ENCODE measurements at places on chromosomes 7 and 10.

- DNase-seq: no peak
These were observed 63.7 kb downstream of the PRKG1 start for GRCh38 chr10:51137756-51138529.

- DNase-seq: no peak
These were observed 1.7 kb downstream of the KLF6 start for GRCh38 chr10:3783316-3783681.

- DNase-seq: no peak
These were observed 116.1 kb downstream of the CLEC2L start for GRCh38 chr7:139639563-139639962.

DNA sequence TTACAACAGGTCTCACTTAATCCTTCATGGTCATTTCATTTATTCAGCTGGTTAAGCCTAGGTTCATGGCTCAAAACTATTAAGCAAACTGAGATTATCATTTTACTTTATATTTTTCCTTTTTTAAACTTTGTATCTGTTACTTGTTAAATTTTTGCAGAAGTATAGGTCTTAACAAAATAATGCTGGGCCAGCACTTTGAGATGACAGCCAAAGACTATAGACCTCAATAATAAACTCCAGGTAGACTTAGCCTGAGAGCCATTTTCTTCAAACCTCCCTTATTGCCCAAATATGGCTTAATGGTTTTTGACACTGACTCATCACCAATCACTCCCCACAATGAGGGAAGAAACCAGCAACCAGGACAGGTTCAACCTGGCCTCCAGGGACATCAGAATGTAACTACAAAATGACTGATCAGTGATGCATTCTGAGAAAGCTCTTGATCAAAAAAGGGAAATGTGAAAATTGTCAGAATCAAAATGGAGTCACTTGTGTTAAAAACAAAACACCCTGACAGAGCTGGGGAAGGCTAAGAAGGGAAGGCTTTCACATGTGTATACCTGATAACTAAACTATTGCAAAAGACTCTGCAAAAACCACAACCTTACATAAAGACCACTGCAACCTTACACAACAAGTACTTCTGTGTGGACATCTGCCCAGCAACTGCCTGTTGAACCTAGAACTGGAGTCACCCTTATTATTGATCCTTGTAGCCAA is 2.1 kb upstream of the CCDC126 start:
- no peak for DNase-seq

DNA sequence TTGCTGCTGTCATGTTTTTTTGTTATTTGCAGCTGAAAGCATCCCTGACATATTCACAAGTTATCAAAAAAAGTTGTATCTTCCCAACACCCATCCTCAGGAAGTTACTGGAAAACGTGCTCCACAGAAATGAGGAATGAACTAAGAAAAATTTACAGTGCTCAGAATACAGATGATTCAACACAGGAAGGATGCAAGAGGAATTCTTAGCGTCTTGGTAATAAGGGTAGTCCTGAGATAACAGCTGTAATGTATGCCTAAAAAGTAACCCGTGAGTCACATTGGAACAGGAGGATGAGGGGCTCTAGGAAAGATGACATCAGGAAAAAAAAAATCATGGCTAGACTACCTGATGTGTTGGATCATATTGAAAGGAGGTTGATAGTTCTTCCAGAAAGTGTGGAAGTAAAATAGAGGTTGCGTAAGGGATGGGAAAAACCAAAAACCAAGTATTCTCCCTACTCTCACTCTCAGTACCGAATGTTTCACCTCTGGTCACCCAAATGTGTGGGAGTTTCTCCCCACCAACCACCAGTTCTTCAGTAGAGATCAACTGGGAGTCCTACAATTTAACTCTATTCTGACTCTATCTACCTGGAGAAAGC is 3.9 kb downstream of the ADAM12 start:
- DNase-seq: no peak

DNA sequence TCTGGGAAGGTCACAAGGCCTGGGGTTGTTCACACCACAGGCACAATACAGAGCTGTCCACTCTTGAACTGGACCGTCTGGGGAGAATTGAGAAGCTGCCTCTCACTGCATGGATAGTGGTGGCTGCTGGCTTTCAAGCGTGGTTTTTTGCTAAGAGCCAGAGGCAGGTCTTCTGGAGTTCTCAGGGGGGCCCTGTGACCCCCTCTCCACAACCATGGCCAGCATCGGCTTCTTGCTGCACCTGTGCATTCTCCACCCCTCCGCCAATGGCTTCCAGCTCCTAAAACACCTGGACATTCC is 140.3 kb downstream of the ADCY1 start:
- DNase-seq: no peak

DNA sequence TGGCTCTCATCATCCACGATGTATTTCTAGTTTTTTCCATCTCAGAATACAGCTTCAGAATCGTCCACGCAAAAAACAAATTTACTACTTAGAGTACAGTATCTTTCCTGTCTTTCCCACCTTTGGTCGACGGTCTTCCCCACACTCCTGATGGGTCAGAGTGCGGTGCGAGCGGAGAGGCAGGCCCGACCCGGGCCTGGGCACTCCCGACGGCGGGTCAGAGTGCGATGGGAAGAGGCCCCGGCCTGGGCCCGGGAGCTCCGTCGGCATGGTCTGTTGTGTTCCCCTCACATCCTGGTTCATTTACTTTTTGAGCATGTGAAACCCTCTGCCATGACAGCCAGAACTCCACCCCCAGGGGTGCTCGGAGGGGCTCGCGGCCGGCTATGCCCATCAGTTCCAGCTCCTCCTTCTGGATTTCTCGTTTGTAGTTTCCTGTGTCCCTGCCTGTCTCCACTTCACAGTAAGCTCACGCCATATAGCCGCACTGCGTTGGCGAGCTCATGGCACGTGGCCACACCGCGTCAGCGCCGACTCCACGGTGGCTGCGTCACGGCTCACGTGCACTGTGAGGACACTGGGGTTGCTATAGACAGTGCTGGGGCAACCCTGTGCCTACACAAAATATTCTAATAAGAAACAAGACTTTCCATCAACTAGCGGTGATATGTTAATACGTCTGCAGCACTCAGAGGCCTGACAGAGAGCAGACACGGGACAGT is 7.8 kb downstream of the COX19 start:
- no peak for DNase-seq

- DNase-seq: no peak
These were observed 51.9 kb upstream of the CFAP46 start for GRCh38 chr10:132994185-132994796.

DNA sequence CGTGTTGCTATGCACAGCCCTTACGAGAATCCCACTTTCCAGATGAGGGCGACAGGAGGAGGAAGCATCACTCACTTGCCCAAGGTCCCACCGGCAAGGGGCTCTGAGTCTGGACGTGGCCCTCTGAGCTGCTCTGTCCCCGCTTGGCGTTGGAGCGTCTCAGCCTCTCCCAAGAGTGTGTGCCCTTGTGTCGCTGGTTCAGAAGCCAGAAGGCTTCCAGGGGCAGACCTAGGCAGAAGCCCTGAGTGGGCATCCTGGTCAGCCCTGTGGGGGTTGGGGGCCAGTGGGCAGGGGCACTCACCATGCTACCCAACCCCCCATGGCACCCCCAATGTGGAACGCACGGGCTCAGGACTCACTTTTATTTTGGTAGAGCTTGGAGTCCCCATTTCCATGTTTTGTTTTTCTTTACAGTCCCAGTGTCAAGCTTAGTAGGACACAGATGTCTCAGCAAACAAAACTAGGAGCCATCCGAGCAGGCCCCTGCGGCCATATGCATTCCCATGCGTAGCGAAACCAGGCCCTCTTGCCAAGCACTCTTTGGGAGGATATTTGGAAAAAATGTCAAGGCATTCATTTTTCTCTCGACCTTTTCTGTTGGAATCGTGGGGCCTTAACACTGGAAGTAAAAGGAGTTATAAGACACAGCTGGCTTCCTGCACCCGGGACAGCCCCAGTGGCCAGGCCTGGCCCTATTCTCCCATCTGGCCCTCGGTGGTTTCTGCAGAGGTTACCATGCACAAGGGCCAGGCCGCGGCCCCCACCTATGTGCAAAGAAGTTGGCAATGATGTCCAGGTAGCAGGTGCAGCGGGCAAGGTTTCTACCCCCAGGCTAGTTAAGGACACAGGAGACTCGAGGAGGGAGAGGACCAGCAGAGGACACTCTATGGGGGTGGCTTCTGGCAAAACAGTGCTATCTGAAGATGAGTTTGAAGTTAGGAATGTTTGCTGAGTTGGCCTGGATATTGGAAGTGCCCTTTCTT is 97.0 kb downstream of the LHPP start:
- no peak for DNase-seq

DNA sequence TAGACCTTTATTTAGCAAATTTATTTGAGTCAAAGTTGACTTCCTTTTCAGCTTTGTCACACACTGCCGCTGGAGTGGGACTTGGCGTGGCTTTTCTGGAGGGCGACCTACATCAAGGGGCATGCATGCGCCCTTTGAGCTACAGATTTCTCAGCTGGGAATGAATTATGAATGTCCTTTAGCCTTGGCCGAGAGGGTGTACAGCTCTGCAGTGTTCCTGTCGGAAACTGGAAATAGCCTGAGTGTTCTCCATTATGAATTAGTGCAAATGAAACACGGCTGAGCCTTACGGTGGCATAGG is 79.7 kb downstream of the GLRX3 start:
- no peak for DNase-seq

- no peak for DNase-seq
These were observed 194.8 kb downstream of the CFTR start for GRCh38 chr7:117674617-117675016.

- no peak for DNase-seq
These were observed 20.8 kb downstream of the HYCC1 start for GRCh38 chr7:22992874-22993840.

- peak; percentile 73 for DNase-seq
These were observed at the start of gene DNAH11 for GRCh38 chr7:21542891-21543527. Gene DNAH11 (plus strand): TSS chr7:21543039. CDS start chr7:21543246, 207 bp downstream.

DNA sequence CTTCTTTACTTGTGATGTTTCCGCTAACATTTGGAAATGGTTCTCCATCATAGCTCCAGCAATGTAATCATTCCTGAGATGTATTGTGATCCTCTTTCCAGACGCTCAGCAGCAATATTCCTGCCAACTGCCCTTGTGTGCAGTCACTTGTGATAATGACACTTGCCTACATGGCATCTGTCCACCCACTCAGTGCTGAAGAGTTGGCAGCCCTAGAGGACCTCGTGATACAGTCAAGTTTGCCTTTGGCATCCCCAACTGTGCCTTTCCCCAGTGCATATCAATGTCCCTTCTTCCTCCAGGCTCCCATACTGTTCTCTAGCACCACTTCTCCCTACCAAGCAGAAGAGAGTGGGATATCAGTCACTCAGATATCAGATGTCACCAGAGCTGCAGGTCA is 64.9 kb downstream of the MYOF start:
- no peak for DNase-seq

GRCh38 chr7:79216236-79216635 is 237.2 kb downstream of the MAGI2 start:
- no peak for DNase-seq

DNA sequence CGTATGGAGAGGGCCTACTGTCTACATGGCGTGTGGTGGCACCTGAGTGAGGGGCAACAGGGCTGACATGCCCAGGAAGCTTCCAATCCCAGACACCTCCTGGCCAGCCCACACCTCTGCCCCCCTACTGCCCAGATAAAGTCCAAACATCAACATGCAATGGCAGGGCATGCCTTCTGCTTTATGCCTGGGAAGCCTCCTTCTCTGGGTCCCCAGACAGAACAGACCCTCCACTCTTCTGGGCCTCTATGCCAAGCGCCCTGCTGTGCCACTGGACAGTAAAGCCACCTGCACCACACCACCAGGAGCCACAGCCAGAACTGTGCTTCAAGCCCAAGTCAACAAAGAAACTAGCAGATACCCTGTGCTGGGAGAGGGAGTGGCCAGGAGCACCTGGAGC is 12.5 kb downstream of the TMEM72 start:
- DNase-seq: no peak

- DNase-seq: no peak
These were observed 253.4 kb downstream of the TRIL start for GRCh38 chr7:28704706-28705105.

DNA sequence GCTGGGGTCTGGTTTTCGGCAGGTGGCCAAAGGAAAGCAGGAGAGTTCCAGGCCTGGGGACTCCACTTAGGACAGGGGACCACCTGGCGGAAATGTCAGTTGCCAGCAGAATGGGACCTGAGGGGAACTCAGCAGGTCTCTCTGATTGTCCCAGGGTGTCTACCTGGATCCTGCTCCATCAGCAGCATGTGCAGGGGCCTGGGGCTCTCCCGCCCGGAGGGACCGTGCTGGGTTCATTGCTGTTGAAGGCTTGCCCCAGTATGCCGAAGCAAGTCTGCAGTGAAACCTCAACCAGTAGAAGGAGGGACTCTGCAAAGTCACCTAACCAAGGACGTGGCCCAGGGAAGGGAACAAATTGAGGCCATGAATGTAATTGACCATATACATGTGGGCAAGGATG is 506.5 kb upstream of the MKI67 start:
- no peak for DNase-seq

GRCh38 chr10:12592967-12593366 is 243.6 kb downstream of the CAMK1D start:
- DNase-seq: no peak

DNA sequence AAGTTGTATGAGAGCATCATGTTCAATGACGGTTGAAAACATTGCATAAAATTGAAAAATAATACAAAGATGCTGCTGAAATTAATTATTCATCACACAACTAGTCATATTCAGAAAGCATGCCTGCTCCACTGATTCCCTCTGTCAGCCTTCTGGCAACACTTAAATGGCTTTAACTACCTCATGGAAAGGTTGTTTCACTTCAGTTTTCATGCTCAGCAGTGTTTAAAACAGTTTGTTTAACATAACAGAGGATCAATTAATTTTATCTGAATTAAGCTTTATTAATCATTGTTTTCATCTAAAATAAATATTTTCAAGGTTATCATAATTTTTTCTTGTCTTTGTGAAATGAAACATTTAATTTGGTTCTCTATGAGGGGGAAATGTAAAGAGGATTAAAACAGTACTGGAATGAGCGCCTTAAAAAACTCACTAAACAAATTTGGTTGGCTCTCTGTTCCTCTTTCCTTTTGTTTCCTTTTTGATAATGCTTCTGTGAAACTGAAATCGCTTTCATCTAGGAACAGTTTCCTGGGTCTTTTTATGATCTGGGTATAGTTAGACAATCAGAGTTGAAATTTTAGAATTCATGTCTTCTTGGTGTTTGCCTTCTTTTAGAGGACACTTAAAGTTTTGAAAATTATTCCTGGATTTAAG is 427.4 kb downstream of the SH2D4B start:
- no peak for DNase-seq

DNA sequence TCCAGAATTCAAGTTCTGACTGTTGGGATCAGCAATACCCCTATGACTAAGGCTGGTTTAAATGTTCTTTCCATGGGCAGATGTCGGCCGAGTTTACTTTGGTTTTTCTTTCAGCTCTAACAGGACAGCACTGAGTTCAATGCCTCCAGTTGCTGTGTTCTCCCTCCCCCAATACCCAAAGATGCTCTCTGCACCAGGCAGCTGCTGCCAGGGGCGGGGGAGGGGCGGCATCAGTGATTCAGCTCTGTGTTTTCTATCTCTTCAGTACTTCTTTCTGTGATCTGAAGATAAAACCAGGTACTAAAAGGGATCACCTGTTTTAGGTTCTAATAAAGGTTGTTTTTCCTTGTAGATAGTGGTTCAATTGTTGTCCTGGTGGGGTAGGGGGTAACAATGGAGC is 576.7 kb upstream of the POT1 start:
- no peak for DNase-seq

- no peak for DNase-seq
These were observed 2.9 kb upstream of the MTPN start for GRCh38 chr7:135980012-135980551.

Data from HTR-8/SVneo (cell line).